Nephron progenitor cell (in vitro differentiated cells): ENCODE measurements at places on chromosomes 1 and 21.

DNA sequence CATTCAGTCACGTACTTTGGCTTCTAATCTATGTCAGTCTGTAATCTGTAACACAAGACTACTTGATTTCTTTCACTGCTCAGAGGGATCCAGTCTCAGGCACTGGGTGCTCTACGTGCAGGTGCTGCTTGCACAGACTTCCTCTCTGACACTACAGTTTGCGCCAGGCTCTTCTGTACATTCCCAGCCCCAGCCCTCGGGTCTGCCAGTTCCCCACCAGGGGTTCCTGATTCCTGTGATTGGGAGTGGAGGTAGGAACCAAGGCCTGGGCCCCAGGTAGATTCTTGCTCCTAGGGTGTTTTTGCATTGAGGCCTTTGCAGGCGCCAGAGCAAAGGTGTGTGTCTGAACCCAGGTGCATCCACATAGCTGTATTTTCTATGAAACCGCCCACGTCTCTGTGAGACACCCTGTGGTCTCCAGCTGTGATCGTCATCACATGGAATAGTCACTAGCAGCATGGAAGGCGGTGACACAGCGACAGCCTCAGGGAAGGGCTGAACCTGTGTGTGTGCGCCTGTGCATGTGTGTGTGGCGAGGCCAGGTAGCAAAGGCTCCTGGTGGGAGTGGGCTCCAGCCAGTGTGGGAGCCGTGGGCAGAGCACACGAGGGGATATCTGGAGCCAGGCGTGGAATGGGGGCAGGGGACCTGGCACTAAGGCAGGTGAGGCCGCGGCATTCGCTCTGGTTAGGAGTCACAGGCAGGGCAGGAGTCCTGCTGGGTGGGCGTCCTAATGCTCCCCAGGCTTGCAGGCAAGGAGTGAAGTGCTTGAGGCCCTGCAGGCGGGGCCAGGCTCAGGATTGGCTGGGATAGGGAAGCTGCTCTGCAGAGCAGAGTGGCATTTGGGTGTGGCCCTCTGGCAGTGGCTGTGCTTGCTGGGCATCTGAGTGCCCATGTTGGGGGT is 5.2 kb downstream of the GJC2 start:
- DNase-seq = no peak

- no peak for DNase-seq
Observed at GRCh38 chr1:74402873-74403272, 109.5 kb downstream of the LRRC53 start.

- DNase-seq = peak; percentile 24
Observed at GRCh38 chr1:70034403-70034802, 171.0 kb downstream of the LRRC40 start.

GRCh38 chr1:117929343-117930172 is at the start of the genes GDAP2 and WDR3:
Gene GDAP2, minus strand, starts transcription at chr1:117929621. Its CDS starts 9,264 bp downstream, at chr1:117920357.
Gene WDR3, plus strand, starts transcription at chr1:117929739. Its CDS starts 3,581 bp downstream, at chr1:117933320.
- peak; percentile 95 for DNase-seq

- DNase-seq = no peak
Observed at GRCh38 chr1:12472798-12473551, 145.0 kb downstream of the DHRS3 start.

DNA sequence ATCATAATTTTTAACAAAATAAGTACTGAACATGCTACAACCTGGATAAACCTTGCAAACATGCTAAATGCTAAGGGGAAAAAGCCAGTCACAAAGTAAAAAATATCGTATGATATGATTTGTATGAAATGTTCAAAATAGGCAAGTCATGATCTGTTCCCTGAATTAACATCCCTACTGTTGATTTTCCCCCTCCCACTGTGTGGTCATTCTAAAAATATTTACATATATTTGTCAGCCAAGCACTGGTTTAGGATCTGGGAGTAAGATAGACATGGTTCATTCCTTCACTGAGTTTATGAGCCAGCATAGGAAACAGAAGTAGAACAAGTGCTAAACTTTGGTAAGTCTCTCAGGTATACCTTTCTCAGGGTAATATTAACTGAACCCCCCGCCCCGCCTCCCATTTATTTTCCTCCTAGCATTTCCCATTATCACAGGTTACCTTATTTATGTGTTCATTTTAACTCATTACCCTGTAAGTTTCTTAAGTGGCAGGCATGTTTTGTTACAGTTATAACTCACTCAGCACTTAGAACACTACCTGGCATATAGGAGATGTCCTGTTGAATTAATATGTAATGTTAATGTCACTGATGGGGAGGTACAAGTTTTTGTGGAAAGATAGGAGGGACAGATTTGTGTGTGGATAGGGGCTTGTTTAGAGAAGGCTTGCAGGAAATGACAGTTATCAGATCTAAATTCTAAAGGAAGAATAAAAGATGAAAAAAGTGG is 12.3 kb downstream of the UQCRH start:
- no peak for DNase-seq

- peak; percentile 86 for DNase-seq
Observed at GRCh38 chr1:145720878-145721671, 1.8 kb downstream of the CD160 start.

GRCh38 chr1:57711326-57711725 is 287.5 kb upstream of the DAB1 start:
- DNase-seq = no peak

GRCh38 chr1:86938855-86939254 is 24.4 kb downstream of the HS2ST1 start:
- DNase-seq = no peak

GRCh38 chr1:221470000-221470698 is 271.7 kb downstream of the DUSP10 start:
- DNase-seq = no peak

GRCh38 chr1:202901555-202901954 is 12.6 kb upstream of the RABIF start:
- no peak for DNase-seq

GRCh38 chr1:162381383-162381782 is at the start of gene C1orf226:
Gene C1orf226, plus strand, starts transcription at chr1:162381728. Its CDS starts 174 bp downstream, at chr1:162381902.
- DNase-seq = no peak

DNA sequence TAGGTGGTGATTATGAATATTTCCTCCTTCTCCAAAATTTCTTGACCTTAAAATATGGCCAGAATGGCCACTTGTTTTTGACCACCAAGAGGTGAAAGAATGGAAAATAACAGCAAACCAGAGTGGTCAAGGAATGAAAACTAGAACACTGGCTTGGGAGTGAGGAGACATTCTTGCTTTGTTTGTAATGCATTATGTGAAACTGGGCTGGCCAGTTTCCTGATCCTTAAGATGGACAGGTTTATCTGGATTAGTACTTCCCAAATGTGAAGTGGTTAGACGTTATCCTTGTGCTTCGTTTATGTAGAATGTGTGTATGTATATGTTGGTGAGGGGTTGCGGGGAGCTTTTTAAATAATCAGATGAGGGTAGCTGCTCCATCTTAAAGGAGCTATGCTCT is 12.8 kb downstream of the PLA2G4A start:
- DNase-seq = no peak

DNA sequence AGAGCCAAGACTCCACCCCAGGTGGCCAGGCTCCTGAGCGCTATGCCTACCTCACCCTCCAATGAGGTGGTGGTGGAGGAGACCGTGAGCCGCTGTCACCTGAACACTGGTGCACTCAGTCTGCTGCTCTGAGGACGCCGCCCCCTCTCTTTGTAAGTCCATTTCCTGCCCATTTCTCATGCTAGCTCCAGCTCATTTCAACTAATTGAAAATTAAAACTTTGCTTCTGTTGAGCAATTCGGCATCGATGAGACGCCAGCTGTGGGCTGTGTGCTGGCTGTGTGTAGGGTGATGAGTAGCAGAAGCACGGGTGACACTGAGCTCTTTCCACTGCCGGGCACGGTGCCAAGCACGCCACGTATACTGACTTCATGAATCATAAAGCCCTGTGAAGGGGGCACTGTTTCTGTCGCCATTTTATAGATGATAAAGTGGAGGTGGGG is 11.2 kb downstream of the TNFRSF1B start:
- DNase-seq = no peak

- DNase-seq = no peak
Observed at GRCh38 chr1:84277343-84278059, 24.0 kb upstream of the SAMD13 start.

DNA sequence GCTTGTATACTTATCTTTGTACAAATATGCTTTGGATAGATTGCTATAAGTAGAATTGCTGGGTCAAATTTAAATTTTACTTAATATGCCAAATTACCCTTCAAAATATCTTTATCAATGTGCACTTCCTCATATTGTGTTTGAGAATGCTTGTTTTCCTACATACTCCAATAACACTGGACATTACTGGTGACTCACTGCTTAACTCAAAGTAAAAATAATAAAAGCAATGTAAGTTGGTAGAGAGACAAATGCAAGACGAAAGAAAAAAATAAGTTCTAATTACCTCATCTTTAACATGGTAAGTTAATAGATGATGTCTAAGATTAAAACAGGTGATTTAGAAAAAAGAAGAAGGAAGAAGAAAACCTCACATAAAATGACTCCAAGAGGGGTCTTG is 7.9 kb upstream of the SH3GLB1 start:
- DNase-seq = no peak

GRCh38 chr1:47771751-47772150 is 225.4 kb downstream of the TRABD2B start:
- peak; percentile 48 for DNase-seq

DNA sequence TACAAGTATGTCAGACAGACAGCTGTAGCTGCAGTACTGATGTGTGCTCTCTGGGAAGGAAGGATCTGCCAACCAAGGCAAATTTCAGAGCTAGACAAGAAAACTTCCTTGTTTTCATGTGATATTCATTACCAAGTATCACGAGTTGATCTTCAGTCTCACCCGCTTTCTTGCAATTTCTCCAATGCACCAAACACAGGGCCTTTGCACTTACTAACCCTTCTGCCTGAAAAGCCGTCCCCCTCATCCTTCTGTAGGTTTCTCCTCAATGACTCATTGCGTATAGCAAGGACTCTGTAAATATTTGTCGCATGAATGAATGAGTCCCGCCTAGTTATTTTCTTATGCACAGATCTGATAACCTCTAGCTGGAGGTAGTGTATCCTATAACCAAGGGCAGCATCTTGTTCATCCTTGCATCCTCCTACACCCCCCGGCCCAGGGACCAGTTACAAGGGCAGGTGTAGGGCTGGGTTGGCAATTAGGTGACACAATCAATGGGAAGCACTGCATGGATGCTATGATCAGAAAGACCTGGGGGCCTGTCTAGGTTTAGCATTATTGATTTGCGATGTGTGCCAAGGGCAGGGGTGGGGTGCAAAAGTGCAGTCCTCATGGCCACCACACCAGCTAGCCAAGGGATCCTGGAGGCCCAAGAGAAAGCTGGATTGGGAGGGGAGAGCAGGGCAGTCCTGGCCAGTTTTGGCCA is 51.4 kb upstream of the GPR157 start:
- DNase-seq = no peak

GRCh38 chr1:205585169-205585834 is 46.5 kb downstream of the ELK4 start:
- no peak for DNase-seq

- DNase-seq = no peak
Observed at GRCh38 chr1:113199760-113200455, 126.9 kb downstream of the LRIG2 start.

DNA sequence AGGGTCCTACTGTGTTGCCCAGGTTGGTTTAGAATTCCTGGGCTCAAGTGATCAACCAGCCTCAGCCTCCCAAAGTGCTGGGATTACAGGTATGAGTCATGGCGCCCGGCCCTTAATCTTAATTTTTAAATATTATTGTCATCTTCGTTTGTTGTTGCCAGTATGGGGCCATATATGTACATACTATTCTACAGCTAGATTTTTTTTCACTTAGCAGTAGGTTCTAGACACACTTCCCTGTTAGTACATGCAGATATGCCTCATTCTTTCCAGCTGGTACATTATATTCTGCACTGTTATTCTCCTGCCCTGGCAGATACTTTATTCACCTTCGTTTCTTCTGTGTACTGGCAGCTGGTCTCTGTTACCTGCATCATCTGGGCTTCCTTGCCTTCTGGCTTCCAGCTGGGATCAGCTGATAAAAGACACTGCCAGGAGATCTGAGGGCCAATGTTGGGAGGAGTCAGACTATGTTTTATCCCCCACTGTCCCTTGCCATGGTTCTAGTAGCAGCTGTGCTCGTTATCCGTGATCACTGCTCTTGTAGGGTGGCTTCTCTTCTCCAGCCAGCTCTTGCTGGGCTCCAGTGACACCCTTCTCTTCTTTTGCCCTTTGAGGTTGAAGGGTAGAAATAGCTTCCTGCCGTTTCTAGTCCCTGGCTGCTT is 24.7 kb downstream of the ST3GAL3 start:
- DNase-seq = no peak

DNA sequence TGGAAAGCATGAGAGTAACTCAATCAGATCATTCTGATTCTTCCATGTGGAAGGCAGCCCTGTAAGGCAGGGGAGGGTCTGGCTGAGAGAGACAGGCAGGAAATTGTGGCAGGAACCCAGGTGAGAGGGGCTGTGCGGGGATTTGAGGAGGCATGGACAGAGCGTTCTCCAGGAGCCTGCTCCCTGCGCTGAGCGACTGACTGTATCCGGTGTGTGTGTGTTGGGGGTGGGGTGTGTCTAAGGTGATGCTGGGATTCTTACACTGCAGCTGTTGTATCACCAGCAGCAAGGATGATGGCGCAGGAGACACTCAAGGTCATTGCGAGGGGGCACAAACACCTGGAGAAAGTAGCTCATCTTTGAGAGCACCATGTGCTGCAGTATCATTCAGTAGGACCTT is 128.5 kb downstream of the RHOU start:
- no peak for DNase-seq

DNA sequence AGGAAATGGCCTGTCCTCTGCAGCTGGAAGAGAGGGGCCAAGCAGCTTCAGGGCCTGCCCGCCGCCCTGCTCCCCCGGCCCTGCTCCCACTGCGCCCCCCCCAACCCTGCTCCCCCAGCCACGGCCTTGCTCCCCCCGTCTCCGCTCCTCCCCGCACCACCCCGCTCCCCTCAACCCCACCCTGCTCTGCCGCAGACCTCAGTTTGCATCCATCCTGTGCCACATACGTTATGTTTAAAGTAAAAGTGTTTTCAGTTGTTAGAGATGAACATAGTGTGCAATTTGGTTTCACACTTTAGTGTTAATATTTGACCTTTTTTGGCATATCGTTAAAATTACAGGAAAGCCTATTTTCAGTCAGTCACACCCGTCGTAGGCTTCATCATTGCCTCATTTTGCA is 34.1 kb upstream of the DIP2A start:
- no peak for DNase-seq

DNA sequence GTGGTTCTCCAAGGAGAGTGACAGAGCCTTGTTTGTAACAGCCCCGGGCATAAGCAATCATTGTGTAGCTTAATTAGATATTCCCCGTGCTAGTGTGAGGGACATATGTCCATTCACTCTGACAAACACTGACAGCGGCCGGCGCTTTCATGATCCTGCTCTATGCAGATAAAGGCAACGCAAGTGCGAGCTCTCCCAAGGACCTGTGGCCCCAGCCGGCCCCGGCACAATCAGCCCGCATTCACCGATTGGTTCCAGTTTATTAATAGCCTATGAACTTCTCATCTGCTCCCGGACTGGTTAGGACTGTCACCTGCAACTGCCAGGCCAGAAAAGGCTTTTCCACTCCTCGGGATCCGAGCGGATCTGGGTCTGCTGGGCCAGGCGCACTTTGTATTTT is 18.0 kb upstream of the OLIG1 start:
- no peak for DNase-seq

DNA sequence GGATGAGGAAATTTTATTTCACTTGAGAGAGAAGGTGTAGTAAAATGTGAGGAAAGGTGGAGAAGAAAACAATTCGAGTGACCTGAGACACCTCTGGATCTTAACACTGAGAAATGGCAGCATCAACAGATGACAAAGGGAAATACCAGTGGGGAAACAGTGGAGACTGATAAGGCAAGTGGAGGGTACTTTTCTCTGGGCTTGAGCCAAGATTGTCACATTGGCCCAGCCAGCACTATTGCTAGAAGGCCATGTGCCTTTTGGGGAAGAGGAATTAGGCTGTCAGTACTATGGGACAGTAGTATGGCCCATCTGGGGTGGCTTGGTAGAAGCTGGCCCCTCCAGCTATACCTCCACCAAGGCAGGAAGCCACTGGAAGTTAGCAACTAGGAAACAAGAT is 8.4 kb downstream of the SYPL2 start:
- no peak for DNase-seq
